ENCODE measurements at places on chromosomes 1 and 21. TPM values are rescaled to one million over a fixed set of nuclear protein-coding genes. Genes with fewer than 3 reads are reported as not detected.

ANGPTL7 gene
- 0.22 TPM for total RNA-seq

ARHGEF10L gene
- 6.8 TPM for total RNA-seq

FCRL6 gene
- not detected for total RNA-seq

UBL4B gene
- not detected for total RNA-seq

MX1 gene
- total RNA-seq: 1,365 TPM

DNA sequence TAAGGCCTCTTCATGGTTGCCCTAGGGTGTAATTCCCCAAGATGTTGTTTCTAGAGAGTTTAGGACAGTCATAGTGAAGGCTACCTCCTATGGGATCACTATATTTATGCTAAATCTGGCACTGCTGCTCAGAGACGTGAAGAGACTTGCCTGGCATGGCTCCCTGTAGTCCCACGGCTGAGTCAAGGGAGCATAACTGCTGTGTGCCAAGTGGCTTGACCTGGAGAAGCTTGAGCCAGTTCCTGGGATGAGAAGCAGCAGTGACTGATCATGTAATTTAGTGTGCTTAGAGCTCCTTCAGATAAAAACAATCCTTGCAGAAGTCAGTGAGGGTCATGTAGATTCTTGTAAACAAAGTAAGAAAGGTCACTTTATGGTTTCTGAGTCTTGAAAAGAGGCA is 68.9 kb upstream of the TSPAN2 start:
- DNase-seq: peak; percentile 87

DNA sequence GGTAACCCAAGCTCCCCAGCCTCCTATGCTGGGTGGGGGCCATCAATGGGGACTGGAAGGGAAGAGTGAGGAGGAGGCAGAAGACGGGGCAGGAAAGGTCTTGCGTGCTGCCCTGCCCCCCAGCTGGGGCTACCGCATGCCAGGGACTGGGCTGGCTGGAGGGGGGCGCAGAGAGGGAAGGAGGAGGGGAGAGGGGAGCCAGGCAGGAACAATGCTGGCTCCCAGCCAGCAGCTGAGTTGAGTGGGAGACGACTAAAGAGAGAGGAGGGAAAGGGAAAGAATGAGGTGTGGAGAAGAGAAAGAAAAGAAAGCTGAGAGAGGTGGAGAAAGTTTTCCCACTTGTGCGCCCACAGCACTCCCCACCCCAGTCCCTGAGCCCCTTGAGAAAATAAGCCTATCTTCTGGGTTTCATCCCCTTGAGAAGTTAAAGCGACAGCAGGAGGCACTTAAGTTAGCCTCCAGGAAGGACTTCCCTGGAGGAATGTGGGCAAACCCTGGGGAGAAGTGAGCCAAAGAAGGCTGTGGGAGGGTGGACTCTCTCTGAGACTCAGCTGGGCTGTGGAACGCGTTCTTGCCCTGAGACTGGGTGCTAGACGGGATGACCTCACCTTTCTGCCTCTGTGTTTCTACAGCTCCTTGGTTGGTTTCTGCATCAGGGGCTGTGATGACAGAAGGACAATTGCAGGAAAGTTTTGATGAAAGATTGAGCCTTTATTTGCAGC is 12.9 kb upstream of the NES start:
- no peak for DNase-seq

DNA sequence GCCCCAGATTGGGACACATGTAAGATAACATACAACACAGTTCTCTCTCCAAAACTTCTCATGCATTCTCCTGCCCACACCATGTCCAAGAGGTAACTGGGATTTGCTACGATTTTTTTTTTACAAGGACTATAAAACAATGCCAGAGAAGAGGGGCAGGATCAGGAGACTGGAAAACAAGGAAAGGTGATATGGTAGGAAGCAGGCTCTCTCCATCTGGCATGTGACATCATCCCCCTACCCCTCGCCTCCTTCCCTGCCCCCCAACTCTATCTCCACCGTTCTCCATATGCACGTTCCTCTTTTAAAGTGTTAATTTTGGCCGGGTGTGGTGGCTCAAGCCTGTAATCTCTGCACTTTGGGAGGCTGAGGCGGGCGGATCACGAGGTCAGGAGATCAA is 20.7 kb downstream of the OLIG2 start:
- no peak for DNase-seq

- DNase-seq: peak; percentile 13
Observed at GRCh38 chr1:219120624-219121544, 52.8 kb upstream of the LYPLAL1 start.

- peak; percentile 20 for DNase-seq
Observed at GRCh38 chr1:231629132-231629531, 2.5 kb downstream of the DISC1 start.

DNA sequence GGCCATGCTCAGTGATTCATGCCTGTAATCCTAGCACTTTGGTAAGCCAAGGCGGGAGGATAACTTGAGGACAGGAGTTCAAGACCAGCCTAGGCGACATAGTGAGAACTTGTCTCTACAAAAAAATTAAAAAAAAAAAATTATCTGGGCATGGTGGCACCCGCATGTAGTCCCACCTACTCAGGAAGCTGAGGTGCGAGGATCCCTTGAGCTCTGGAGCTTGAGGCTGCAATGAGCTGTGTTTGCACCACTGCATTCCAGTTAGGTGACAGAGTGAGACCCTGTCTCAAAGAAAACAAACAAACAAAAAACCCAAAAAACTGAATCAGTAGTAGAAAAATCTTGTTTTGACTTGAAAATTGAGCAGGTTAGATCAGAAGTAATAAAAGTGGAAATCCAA is 67.1 kb upstream of the IPO9 start:
- peak; percentile 74 for DNase-seq

DNA sequence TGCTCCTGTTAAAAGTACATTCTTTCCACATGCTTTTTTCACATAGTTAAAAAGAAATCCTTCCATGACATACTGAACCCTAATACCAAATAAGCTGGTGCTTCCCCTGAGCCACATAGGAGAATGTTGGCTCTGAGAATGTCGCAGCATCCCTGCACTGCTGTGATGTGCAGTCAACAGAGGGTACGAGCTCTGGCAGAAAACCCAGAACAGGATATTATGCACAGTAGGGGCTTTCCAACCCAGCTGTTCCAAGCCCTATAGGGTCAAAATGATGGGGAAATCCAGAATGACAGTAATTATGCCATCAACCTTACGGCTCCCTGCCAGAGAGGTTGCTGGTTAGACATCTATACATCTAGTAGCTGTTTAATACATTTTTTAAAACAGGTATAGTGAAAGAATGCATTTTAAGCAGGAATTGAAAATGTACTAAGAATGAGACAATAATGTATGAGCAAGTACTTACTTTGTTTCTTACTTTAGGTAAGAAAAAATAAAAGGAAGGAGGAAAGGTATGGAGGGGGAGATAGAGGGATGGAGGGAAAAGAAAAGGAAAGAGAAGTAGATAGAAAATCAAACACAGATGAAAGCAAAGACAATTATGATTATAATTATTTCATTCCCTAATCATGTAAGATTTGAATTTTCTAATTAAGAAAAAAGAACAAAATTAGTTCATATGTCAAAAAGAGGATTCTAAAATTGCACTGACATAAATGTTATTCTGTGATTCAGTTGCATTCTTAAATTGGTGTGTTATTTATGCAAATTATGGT is 126.0 kb downstream of the NR5A2 start:
- DNase-seq: no peak

GRCh38 chr1:1889847-1890505 is 911 bp downstream of the GNB1 start:
- peak; percentile 51 for DNase-seq

- no peak for DNase-seq
Observed at GRCh38 chr1:194292966-194293365, 1106.6 kb upstream of the B3GALT2 start.

Data from M059J (cell line).